Skin of body (tissue), 3 donors: ENCODE measurements at places on chromosomes 12 and 14. TPM values are rescaled to one million over a fixed set of nuclear protein-coding genes. Genes with fewer than 3 reads are reported as not detected.

DNA sequence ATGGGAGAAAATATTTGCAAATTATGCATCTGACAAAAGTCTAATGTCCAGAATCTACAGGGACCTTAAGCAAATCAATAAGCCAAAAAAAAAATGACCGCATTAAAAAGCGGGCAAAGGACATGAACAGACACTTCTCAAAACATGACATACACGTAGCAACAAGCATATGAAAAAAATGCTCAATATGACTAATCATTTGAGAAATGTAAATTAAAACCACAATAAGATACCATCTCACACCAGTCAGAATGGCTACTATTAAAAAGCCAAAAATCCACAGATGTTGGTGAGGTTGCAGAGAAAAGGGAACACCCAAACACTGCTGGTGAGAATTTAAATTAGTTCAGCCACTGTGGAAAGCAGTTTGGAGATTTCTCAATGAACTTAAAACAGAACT lies 16.1 kb downstream of the PAWR start:
- no peak for DNase-seq

DNA sequence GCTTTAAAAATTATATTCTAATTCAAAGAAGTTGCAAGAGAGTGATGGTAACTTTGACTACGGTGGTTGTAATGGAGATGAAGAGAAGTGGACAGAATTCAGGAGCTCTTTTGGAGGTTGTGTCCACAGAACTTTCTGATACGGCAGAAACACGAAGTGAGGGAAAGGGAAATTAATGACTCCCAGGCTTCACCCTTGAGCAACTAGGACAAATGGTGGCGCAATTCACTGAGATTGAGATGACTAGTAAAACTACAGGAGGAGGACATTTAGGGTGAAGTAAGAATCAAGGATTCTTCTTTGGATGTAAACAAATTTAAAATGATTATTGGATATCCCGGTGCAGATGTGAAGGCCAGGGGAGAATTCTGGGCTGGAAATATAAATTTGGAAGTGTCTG lies 212.6 kb downstream of the PTPRO start:
- no peak for DNase-seq

DNA sequence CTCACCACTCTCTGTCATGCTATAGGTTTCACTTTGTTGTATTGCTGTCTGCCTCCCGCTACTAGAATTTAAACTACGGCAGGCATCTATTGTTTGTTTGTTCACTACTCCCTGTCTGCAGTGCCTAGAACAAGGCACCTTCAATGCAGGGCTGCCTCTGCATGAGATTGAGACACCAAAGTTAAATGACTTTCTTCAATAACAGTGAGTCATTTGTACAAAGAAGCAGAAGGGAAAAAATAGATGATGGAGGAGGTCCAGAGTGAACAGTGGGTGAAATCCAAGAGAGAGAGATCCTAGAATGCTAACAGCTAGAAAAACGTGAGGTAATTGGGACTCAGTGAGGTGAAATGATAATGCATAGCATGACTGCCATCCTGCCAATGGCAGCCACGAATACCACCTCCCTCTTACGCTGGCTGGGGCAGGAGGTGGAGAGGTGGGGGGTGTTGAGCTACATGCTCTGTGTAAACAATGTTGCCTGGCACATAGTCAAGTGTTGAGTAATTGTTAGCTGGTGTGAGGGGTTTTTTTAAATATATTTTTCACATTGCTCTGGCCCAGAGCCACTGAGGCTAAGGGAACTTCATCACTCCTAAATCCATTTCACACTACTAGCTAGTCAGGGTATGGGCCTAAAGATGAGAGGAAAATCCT lies 367.6 kb downstream of the RPS29 start:
- no peak for DNase-seq

GRCh38 chr12:52872644-52873389 lies 24.0 kb upstream of the KRT78 start:
- DNase-seq: no peak

DNA sequence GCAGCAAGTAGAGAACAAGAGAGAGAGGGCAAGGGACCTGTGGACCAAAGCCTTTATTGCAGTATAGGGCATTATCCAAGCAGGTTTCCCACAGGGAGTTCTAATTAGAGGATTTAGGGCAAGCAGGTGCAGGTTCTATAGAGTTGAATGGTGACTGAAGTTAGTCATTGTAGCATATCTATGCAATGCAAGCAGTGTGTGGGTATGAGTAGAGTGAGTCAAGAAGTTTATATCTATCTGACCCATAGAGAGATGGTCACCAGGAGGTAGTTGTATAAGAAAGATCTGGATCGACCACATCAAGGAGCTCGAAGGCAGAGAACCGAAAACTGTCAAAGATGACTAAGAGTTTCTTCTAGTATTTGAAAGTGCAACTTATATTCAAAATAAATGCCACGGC lies 167.3 kb downstream of the PLCZ1 start:
- DNase-seq: no peak

DNA sequence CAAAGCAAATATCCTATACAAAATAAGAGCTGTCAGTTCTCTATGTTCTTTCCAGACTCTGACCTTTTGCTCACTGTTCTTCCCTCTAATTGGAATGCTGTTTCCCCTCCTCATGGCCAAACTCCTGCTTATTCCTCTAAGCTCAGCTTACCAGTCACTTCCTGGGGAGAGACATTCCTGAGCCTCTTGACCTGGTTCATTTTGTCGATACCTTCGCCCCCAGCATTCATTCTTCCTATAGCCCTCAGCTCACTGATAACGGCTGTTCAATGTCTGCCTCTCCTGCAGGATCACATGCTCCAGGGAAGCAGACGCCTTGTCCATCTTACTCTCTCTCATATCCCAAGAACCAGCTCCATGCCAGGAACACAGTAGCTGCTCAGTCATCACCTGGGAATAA lies 431.0 kb downstream of the MED13L start:
- no peak for DNase-seq

DNA sequence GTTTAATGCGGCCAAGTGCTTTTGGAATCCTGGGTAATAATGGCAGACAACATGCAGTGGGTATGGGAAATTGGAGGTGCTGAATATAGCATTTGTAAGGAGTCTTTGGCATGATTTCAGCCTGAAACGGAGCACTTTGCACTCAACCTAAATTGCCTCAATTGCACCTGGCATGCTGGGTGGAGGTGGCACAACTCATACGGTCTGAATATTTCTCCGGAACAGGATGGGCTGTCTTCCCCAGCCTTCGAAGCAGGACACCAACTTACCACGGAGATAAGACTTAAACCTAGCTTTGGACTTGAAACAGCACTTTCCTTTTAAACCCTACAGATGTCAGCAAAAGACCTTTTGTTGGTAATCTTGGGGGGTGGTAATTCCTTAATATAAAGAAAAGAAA lies 153.7 kb upstream of the SRRM4 start:
- no peak for DNase-seq

- no peak for DNase-seq
These were observed 39.0 kb downstream of the AKAP6 start for GRCh38 chr14:32368107-32368506.

The BRF1 gene
- total RNA-seq: 33.0 TPM

The TMPRSS12 gene
- total RNA-seq: not detected

The BCL2L14 gene
- not detected for total RNA-seq
